ENCODE measurements at places on chromosomes 1 and 21.
A peak's percentile ranks its signal among the peaks of the same experiment; 100 is the strongest.

DNA sequence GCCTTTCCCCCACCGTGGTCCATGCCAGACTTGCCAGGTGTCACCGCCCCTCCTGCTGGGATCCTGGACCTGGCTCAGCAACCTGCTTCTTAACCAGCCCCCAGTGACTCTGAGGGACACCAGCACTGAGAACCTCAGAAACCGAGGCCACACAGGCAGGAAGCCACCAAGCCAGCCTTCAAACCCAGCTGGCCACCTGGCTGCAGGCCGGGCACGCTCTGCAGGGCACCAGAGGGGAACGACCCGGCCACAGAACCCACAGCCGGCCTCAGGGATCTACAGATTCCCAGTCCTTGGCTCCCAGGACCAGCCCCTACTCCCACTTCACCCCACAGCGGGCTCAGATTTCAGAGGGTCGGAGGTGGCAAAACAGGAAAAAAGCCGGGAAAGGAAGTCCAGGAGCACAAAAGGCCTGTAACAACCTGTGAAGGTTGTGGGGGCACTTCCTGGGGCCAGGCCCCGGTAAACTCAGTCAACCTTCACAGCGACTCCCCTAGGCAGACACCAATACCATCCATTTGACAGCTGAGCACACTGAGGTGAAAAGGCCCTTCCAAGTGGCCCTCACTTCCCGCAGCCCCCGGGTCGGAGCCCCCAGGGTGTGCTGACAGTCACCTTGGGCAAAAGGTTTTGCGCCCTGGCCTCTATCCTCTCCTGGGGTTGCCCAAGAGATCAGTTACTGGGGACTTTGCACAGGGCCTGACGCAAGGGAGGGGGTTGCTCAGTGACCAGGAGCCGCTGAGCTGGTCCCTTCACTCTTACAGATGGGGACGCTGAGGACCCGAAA, 14.1 kb downstream of the RUNX3 start:
- DNase-seq, result no peak

DNA sequence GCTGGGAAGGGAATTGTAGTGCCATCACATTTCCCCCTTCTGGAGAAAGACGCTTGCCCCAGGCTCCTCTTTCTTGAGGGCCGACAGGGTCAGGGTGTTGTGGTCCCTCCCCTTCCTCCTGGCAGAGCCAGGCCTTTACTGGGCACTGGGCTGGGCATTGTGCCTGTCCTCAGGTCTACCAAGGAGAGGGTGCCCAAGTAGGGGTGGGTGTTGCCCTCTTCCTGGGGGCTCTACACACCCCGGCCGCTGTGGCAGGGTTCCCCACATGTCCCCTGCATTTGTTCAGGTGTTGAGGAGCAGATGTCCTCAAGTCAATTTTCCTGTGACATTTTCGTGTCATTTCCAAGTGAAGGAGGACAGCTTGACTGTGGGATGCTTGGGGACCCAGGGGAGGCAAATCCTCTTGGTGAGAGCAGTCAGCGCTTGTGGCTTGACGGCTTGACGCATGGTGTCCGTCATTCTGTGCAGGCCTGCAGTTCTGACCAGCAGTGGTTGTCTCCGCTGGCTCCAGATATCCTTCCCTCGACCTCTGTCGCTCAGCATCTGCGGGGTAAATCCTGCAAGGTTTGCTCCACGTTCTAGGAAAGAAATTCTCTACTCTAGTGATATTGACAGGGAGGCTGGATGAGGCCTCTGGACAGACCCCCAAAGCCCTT, 181.9 kb upstream of the VAMP3 start:
- no peak for DNase-seq

DNA sequence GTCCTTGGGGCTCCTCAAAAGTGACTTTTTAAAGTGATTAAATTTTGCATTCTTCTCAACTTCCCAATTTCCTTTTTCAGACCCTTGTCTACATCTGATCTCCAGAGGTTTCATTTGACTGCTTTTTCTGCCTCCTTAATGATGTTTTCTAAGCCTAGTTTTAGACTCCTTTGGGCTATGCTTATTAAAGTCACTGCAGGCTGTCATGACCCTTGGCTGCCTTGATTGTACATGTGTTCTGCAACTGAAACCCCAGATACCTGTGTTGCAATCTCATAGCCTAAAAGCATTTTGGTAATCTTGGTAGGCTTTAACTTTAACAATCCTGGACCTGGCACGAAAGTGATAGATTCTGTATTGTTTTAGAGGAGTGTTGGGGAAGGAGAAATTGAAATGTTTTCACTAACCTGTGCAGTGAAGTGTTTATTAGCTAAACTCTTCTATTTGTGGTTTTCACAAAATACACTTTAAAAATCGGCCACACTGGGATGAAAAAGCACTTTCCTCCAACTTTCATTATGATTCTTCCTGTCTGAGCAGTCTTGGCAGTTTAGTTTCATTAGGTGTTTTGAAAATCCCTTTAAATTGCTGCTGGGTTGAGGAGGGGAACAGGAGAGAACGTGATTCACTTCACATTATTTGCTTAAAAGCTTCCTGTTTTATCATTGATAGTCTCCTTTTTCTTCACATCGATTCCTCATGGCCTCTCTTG, 4.9 kb downstream of the MACO1 start:
- peak; percentile 57 for DNase-seq

DNA sequence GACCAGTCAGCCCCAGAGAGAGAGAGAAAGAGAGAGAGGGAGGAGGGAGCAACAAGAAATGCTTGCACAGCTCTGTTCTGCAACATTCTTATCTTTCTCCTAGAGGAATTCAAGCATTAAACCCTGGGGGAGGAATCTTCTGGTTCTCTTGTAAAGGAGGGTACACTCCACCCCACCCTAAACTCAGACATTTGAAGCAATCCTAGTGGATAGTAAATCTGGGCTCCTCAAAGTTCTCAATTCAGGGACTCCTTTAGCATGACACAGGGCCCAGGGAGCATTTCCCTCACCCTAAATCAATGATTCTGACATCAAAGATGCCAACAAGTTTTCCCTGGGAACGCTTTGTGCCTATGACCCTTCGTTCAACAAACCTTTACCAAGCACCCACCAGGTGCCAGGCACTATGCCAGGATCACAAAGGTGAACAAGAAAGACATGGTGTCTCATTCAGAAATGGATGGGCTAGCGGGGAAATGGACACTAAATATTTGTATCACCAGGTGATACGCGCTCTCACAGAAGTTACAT, 11.9 kb upstream of the CAPN2 start:
- no peak for DNase-seq

GRCh38 chr1:62438163-62438562, 1.3 kb downstream of the USP1 start:
- DNase-seq, result peak; percentile 9

GRCh38 chr1:55355549-55355948, 140.4 kb upstream of the USP24 start:
- no peak for DNase-seq

GRCh38 chr1:209260136-209260535, 323.4 kb upstream of the CAMK1G start:
- no peak for DNase-seq

DNA sequence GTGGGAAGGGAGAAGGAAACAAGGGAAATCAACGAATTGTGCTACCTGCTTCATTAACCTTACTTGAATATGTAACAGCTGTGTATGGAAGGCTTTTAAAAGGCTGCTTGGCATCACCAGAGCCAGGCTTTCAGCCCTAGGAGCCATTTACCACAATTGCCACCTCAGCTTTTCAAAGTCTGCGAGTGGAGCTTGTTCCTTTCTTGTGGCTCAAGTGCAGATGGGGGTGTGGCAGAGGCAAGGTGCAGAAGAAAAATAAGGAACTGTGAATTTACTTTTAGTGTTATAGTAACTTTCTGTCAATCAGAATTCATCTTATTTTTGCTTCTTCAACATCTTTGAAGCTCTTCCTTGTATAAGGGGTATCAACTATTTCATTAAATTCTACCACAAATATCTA, 17.6 kb downstream of the CLCA2 start:
- no peak for DNase-seq

DNA sequence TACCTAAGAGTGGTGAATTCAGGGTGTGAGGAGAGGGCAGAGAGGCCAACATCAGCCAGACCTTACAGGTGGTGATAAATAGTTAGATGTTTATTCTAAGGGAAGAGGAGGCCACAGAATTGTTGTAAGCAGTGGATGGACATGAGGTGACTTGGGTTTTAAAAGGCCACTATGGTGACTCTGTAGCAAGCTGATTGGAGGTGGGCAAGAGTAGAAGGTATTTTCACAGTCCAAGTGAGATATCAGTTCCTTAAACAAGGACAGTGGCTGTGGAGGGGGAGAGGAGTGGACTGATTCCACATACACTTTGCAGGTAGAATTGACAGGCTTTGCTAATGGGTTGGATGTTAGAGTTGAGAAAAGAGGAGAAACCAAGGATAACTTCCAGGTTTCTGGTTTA, 60.8 kb upstream of the CLDN14 start:
- no peak for DNase-seq

- DNase-seq, result peak; percentile 11
Measured at GRCh38 chr1:113901191-113901590, 3.4 kb downstream of the AP4B1 start.

DNA sequence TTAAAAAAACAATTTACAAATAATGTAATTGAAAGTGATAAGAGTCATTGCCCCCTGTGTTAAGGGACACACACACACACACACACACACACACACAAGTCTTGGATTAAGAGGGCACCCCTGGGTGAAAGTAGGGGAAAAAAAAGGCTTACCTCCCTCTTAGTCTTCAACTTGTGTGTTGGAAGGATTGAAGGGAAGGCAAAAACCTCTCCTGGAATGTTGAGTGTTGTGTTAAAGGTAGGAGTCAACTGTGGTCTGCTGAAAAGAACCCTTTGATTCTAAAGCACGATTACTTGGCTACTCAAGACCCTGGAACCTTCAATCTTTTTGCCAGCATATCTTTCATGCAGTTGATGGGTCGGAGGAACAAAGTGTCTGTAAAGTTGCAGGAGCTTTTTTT, 6.4 kb downstream of the PBX1 start:
- no peak for DNase-seq

- DNase-seq, result no peak
Measured at GRCh38 chr1:101302831-101303511, 66.2 kb downstream of the S1PR1 start.

- DNase-seq, result no peak
Measured at GRCh38 chr1:63143482-63143881, 178.9 kb upstream of the FOXD3 start.

- DNase-seq, result no peak
Measured at GRCh38 chr1:224133741-224134299, 19.9 kb downstream of the FBXO28 start.

DNA sequence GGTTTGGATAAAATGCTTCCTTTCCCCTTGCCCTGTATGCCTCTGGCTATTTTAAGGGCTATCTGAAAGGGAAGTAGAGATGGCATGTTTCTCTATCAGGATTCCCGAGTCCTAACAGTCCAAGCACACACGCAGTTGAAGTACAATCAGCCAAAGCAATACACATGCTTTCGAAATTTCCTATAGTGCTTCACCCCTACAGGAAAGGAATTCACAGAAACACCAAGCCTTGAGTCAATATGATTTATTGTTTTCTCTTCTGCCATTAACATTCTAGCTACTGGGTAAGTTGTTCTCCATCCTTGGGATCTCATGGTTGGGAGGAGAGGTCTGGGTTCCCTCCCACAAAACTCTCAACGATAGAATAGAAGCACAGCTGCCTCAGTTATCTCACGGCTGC, 8.7 kb downstream of the ITLN1 start:
- no peak for DNase-seq

- no peak for DNase-seq
Measured at GRCh38 chr1:158112994-158113758, 67.5 kb upstream of the CD1D start.

- DNase-seq, result no peak
Measured at GRCh38 chr1:168093616-168094015, 43.1 kb downstream of the GPR161 start.

DNA sequence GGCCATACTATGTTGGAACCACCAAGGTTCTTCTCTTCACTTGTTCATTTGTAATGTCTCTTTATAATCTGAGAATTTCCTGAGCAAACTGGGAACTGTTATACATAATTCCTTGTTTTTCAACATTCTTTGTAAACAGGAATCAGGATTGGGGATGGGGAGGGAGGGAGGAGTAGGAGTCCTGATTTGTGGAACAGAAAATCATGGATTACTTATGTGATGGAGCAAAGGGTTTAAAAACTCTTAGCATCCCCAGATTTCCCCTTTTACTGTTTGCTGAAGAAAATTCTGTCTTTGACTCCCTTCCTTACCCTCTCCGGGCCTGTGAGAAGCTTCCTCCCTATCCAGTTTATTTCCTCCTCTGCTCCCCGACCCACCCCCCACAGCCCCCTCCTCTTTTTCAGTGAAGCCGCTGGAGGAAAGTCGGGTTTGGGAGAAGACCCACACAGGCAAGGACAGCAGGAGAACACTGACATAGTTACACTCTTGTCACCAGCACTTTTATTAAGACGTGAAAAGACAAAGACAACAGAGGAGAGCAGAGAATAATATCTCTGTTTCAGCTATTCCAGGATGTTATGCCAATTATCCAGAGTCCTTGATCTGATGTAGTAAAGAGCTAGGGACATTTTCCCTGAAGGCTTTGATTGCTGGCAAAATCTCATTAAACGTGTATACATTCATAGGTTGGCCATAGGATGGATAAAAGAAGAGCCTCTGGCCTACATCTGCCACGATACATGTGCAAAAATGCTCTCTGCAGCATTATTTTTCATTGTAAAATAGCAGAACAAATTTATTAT, 4.6 kb upstream of the NBPF1 start:
- DNase-seq, result no peak

GRCh38 chr1:10309243-10310011, 89.4 kb upstream of the PGD start:
- no peak for DNase-seq

DNA sequence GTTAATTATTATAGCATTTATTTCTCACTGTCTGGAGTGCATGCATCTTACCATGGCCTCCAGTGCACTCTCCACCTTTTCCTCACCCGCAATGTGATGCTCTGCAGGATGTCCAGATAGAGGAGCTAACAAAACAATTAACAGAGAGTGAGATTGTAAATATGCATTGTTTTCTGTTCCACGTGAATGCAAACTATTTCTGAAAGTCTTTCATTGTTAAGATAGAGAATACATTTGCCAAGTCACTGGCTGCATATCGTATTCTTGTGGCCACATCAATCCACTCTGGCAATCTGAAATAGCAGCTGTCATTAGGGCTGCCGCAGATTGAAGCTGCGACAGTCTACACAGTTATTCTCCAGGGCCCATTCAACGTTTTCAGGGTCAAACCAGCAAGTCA, 143.8 kb downstream of the DUSP10 start:
- DNase-seq, result no peak

All from activated CD4-positive, alpha-beta T cell treated with anti-CD3 and anti-CD28 coated beads, Interleukin-2, amount 50 U/mL, for 16 hours (primary cell).